ENCODE measurements at places on chromosomes 4 and X.

DNA sequence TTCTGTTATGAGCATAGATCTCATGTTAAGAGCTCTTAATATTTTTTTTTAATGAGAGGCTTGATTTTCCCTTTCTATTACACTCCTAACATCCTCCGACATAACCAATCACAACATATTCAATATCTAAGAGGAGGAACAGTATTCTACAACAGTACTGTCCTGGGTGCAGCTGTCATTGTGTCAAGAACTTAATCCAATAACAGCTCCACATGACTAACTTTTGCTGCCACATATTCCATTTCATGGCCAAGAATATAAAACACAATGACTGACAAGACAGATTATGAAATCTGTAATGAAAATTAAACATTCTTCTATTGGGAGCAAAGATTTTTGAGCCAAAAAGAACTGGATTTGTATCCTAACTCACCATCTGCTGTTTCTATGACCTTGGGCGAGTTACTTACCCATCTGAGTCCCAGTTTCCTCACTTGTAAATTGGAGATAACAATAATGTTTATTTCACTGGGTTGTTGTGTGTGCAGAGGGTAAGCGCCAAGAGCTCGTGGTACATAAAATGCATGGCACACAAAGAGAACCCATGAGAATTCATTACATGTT lies 405.6 kb downstream of the SPRY1 start:
- DNase-seq = no peak

DNA sequence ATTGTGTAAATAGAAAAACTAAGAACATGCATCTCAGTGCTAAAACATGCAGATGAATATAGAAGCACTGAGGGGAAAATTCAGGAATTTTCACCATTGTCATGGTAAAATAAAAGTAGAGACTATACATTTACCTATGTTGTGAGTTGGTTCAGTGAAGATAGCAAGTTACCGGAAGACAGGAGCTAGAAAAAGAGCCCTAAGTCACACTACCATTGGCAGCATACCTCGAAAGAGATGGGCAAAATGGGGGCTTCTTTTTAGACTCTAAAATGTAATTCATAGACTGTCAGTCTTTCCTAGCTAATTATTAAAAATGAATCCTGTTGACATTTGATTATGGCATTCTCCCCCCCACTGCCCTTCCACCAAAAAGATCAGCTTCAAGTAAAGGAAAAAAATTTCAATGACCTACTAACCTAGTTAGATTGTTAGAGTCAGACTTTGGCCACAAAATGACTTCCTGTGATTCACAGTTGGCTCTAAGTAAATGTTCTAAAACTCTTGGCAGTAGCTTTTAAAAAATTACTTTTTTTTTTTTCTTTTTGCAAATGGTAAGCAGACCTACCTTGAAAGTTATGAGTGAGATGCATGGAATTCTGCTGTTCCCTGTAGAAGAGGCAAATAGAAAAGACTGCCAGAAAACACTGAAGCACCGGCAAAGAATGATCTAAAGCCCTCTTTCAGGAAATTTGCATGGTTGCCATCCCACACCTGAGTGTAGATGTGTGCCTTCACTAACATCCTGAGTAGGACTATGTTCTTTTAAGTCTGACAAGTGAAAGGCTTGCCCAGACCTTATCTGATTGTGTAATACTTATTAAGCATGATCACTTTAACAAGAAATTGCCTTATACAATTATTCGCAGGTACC lies 26.4 kb upstream of the ARSJ start:
- DNase-seq = no peak

- DNase-seq = no peak
Measured at GRCh38 chrX:154096140-154097002, 1.1 kb downstream of the MECP2 start.

GRCh38 chr4:109032671-109033070 lies 269.8 kb downstream of the COL25A1 start:
- no peak for DNase-seq

DNA sequence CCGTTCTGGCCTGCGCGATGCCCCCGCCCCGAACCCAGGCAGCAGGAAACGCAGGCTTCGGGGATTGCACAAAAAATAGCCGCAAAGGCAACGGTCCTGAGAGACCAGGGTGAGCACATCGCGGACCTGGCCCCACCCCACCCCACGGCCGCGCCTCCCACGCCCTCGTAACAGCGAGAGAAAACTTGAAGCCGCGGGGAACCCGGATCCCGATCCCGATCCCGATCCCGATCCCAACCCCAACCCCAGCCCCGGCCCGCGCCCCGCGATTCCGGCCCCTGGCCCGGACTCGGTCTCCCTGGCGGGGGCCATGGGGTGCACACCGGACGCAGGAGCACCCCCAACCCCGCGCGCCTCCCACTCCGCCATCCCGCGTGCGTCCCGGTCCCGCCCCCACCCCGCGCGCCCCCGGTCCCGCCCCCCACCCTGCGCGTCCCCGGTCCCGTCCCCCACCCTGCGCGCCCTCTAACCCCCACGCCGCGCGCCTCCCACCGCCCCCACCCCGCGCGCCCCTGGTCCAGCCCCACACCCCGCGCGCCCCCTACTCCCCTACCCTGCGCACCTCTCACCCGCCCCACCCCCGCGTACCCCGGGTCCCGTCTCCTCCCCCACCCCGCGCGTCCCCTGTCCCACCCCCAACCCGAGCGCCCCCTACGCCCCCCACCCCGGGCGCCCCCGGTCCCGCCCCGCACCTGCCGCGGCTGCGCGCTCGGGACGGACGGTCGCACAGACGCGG lies 29.0 kb downstream of the NOP14 start:
- DNase-seq = no peak

DNA sequence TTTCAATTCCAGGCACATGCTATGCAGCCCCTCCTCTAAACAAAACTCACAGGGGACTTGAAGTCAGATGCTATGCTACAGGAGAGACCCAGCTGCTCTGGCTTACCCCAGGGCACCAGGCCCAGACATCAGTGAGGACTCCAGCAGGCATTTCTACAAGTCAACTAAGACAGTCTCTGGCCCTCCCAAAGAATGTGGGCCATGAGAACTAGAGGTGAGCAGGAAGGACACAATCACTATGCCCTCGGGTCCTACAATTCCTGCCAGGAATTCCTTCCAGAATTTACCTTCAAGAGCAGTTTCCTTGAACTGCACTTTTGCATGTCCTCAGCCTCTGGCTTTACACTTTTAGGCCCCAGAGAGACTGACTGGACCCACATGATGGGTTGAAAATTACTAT lies 17.4 kb downstream of the TMEM192 start:
- no peak for DNase-seq

DNA sequence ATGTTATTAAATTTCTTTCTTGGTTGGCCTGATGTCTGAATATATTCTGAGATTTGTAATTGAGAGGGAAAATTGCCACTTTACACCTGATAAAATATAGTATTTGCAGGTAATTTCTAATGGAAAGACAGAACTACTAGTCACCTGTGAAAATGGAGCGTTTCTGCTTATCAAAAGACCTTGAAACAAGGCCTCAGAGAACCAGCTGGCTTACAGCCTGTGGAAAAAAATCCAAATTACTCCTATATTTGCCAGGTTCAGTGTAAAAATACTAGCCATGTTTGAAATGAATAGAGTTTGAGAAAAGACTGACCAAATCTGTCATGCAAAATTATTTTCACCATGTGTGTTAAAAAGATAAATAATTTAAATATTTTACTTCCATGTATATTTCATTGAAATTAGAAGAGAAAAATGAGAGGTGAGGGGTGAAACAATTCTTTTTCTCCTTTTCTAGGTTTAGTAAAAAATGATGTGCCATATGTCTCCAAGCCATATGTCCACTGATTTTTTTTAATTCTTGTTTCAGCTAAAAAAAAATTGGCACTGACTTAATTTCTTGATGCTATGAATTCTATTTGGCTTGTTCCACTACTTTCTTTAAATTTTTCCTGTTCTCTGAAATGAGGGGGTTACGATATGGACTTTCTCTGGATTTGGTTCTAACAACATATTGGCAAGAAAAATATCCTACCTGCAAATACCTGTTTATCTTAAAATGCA lies 464.9 kb downstream of the GRXCR1 start:
- DNase-seq = no peak

DNA sequence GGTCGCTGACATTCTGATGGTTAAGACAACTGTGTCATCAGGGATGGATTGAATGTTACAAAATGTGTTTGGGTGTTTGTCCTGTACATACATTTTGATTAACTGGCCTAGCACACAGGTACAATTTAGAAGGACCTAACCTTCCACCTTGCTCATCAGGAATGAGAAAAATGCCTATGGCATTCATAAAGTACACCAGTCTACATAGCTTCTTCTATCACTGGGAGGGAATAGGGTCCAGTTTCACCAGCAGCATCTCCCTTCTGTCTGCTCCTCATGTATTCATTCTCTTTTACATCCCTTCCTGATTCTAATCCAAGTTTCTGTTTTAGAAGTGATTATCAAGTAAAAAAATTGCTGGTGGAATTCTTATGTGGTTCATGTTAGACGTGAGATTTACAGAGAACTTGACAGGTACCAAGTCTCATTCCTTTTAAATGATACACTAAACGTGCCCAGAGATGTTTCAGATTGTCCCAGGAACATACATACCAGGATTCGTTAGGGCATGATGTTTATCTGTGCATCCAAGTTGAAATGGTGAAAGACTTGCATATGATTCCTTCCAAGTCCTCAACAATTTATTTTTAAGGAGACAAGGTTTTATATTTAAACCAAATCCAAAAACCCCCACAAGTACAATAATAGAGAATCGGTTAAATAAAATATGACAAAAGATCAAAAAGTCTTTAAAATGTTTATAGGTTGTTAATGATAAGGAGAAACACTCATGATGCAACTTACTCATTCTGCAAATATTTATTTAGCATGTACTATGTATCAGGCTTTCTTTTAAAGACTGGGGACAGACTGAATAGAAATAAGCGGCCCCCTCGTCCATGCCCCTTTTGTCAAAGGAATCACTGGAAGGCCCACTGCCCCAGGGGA lies 359.1 kb downstream of the ZNF674 start:
- no peak for DNase-seq

DNA sequence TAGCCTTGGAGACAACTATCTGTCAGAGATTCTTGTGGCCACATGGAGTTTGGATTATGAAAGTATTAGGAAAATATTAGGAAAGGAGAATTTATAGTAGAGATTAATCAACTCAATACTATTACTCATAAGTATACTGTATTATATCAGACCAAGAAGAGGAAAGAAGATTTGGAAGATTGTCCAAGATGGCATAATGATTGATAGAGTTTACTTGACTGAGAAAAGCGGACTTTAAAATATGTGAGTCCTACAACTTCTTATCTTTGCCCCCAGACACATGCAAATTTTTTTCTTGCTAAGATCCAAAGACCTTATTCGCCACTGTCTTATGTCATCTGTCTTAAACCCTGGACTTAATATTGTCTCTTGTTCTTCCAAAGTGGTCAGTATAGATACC lies 54.8 kb upstream of the SHISA3 start:
- no peak for DNase-seq

GRCh38 chrX:68490644-68491043 lies 8.2 kb upstream of the YIPF6 start:
- DNase-seq = no peak

- DNase-seq = no peak
Measured at GRCh38 chr4:183984566-183984965, 79.5 kb downstream of the STOX2 start.

DNA sequence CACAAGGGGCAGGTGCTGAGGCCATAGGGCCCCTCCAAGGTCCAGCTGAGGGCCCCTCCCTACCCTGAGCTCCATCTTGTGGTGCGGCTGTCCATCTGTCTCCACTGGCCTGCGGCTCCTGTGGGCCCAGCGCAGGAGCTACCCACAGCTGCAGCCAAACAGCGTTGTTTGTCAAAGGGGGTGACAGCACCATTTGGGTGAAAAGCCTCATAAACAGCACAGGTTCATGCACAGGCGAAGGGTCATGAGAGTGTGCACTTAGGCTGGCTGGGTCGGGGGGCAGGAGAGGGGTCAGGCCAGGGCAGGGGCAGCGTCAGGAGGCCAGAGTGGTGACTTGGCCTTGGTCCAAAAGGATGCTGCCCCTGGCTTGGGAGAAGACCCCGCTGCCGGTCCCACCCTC lies 32.3 kb downstream of the BLOC1S4 start:
- no peak for DNase-seq

DNA sequence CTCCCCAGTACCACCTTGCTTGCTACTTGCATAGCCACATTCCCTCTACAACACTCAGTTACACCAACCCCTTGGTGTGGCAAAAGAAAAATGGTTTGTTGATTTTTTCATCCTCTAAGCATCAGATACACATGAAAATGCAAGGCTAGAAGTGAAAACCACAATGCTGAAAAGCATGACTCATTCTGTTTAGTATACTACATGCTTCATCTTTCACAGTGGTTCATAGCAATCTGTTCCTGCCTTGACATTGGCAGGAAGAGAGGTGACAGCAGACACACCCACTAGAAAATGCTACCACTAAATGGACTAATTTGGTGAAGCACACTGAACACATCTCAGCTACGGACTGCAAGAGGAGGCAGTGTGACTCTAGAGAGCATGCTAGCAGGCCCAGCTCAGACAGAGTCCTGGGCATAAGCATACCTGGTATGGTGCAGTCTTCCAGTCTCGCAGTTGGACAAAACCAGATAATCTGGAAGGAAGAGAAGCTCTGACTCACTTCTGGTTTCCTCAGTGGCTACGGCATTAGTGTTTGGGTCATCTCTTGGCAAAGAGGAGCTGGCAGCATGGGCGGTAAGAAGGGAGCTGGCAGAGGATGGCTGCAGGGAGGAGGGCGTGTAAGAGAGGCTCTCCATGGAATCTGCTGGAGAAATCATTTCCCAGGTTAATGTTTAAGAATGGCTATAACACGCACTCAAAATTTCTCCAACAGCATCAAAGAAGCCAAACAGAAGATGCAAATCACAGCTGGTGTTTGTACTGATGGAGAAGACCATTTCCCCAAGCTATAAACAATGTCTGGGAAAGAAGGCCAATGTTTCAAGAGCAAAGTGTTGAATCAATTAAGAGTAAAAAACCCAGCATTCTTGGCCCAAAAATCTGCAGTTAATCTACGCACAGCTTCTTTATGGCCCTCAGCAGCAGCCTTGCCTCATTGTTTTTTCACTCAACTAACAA lies 37.8 kb downstream of the GAB3 start:
- DNase-seq = no peak

GRCh38 chr4:336099-336892 lies 1.3 kb upstream of the ZNF141 start:
- DNase-seq = no peak

- DNase-seq = no peak
Measured at GRCh38 chr4:7324651-7325121, 110.0 kb downstream of the PSAPL1 start.

GRCh38 chr4:179447308-179447707 lies 2005.1 kb upstream of the AGA start:
- DNase-seq = no peak

DNA sequence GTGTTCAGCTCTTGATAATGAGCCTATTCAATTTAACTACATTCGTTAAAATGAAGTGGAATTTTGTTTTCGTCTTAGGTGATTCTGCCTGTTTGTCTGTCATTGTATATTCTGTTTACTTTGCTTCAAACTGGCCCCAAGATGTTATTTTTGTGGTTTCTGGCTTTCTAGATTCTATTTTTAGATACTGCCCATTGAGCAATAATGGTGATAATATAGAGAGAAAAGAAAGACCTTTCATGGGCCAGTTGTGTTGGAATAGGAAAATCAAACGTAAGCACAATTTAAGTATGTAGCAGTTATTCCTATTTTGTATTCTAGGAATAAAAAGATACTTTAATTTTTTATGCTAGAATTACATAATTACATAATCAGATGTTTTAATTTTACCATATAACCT lies 4.0 kb downstream of the CDKN2AIP start:
- no peak for DNase-seq

- DNase-seq = no peak
Measured at GRCh38 chr4:6964858-6965257, 55.2 kb downstream of the TBC1D14 start.

- no peak for DNase-seq
Measured at GRCh38 chr4:48033825-48034413, 17.3 kb downstream of the NIPAL1 start.

- DNase-seq = no peak
Measured at GRCh38 chr4:123568936-123569335, 172.3 kb downstream of the SPRY1 start.
